ENCODE measurements at places on chromosomes 3 and 15.

GRCh38 chr15:74428442-74428787, 5.3 kb downstream of the SEMA7A start:
- DNase-seq = no peak

DNA sequence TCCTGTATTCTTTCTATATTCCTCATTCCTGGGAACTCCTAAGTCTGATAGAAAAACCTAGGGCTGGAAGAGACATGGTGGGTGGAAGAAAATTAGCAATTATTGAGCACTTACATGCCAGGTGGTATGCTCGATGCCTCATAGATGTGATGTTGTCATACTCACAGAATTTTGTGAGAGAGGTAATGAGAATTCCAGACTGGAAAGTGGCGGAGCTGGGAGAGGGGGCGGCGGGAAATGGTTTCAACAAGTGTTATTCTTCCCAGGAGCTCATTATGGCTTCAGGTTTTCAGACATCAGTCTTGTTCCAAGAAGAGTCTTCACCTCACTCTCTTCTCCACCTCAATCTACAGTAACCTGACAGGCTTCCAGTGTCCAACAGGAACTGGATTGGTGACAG, 16.2 kb downstream of the TIMP4 start:
- no peak for DNase-seq

DNA sequence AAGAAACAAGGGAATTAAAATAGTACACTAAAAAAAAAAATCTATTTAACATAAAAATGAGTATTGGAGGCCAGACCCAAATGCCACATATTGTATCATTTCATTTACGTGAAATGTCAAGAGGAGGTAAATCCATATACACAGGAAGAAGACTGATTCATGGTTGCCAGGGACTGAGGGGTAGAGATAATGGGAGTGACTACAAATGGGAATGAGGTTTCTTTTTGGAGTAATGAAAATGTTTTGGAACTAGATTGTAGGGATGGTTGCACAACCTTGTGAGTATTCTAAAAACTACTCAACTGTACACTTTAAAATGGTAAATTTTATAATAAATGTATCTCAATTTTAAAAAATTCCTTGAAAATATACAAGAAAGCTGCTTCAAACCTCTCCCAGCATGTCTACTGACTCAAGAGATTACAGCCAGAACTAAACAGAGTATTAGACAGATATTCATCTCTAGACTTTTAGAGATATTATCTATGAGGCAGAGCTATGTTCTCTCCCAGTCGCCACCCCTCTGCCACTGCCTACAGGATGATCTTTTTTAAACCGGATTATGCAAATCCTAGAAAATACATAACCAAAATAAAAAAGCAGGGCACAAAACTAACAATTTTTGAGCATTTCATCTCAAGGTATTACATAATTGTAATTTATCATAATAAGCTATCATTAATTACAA, 6.2 kb downstream of the HLTF start:
- peak; percentile 20 for DNase-seq

GRCh38 chr3:117348884-117349283, 639.3 kb downstream of the TUSC7 start:
- no peak for DNase-seq

GRCh38 chr15:90838139-90838538, 30.2 kb upstream of the FURIN start:
- DNase-seq = no peak

DNA sequence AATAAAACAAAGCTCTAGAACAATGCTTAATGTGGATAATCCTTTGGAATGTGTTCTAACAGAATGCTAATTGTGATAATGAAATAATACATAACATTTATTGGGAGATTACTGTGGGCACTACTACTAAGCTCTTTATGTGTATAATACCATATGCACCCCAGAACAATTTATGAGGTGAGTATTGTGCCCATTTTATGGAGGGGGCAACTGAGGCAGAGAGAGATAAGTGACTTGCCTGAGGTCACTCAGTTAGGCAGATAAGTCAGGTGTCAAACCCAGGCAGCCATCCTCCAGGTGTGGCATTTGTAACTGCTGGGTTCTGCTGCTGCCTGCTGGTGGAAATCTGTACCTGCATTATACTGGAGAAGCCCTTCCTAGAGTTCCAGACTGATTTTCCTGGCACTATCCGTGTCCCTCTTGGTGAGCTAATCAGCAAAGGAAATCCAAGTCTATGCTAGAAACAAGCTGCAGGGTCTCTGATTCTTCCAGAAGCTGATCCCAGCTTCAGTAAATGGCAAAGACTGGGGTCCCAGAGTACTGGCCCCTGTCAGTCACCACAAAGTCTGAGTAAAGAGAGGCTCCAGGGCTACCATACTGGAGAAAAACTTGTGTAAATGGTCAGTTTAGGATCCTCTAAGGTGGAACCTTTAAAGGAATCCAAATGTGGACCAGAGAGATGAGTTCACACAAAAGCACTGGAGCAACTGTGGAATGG, 22.6 kb upstream of the RBP1 start:
- DNase-seq = no peak

- DNase-seq = no peak
Measured at GRCh38 chr3:40422861-40423260, 34.3 kb upstream of the RPL14 start.

GRCh38 chr3:59880717-59881116, 830.9 kb upstream of the CFAP20DC start:
- DNase-seq = no peak

- no peak for DNase-seq
Measured at GRCh38 chr3:63895422-63896189, 16.6 kb downstream of the SCAANT1 start.

GRCh38 chr3:72597756-72598195, 250.5 kb downstream of the SHQ1 start:
- DNase-seq = peak; percentile 3

- DNase-seq = no peak
Measured at GRCh38 chr3:103218793-103219192, 784.0 kb downstream of the ZPLD1 start.

DNA sequence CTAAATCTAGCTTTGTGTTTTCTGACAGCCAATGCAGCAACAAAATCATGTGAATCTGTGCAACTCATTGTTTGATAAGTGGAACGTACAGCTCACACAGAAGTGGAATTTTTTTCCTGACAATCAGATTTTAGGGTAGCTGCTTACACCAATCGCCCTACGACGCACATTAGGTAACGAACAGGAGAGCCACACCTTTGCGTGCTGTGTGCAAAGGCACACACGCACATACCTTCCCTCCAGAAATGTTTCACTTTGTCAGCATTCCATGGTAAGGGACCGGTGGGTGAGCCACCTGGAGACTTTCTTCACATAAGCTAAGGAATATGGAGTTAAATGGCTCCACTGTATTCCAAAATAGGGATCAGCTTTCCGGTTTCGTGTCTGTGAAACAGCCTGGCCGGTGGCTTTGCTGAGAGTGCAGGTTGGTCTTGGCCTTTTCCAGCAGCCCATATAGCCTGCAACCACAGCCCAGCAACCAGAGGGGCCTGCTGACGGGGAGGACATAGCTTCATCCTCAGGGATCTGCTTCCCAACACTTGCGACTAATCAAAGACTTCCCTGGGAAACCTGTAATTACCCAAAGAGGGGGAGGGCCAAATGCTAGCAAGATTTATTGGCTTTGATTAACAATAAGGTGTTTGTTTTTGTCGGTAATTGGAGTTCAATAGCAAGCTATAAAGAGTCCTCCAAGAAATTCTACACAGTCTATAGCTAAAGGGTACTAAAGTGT, 145.3 kb downstream of the ADAMTS17 start:
- no peak for DNase-seq

- no peak for DNase-seq
Measured at GRCh38 chr3:152301745-152302181, 33.0 kb downstream of the MBNL1 start.

- DNase-seq = no peak
Measured at GRCh38 chr3:132650153-132650552, 9.5 kb downstream of the ACAD11 start.

- no peak for DNase-seq
Measured at GRCh38 chr15:88828791-88829190, 25.6 kb downstream of the ACAN start.

GRCh38 chr3:129582799-129583198, 23.7 kb downstream of the PLXND1 start:
- no peak for DNase-seq

DNA sequence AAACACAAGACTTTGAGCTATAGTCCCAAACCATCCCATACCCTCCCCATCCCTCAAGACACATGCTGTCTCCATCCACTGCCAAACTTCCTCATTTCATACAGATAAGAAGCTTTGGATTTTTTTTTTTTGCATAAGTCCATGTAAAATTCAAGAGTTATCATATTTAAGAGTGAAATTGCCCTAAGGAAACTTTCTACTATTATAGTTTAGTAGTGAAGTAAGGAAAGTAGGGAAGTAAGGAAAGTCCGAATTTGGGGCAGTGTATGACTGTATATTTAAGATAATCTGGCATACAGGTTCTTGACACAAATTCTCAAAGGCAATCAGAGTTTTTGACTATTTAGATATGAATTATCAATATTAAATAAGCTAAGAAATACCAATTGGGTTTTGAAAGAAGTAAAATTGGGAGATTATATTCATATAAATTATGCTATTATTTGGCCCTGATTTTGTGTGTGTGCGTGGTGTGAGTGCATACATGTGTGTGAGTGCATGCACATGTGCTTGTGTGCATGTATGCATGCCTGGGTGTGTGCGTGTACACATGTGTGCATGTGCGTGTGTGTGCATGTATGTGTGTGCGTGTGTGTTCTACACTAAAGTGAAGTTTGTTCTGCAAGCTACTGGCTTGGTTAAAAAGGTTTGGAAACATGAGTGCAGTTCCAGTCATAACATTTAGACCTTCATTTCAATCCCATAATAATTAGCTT, 83.6 kb upstream of the MBNL1 start:
- DNase-seq = no peak

DNA sequence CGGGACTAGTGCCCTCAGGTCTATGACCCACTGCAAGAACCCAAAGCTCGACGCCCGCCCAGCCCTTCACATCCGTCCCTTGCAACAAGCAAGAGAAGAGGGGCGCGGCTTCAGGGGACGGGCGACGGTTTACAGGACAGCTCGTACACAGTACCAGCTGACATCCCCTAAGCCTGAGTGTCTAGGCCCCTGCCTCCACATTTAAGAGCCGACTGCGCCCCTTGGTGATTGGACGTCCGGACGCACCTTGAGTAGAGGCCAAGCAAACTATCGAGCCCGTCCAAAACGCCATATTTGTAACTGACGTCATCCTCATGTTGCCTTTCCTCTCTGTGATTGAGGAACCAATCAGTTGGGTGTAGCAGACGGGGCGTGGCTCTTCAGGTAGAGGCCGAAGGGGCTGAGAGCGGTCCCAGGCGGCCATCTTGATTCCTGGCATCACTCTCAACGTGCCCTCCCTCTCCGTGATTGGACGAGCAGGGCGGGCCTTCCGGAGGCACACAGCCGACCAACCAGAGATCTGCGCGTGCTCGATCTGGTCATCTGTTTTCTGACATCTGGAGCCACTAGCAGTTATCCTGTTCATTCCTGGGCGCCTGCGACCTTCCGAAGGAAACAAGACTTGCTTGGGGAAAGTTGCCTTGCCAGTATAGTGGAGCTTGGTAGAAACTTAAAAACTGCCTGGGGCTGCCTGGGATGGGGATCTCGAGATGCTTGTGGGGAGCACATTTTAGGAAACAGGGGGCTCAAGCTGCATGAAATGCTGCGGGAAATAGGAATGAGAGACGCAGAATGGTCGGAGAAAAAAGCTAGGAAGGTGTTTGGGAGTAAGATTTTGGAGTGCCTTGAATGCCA, 4.0 kb upstream of the RPL14 start:
- peak; percentile 98 for DNase-seq

DNA sequence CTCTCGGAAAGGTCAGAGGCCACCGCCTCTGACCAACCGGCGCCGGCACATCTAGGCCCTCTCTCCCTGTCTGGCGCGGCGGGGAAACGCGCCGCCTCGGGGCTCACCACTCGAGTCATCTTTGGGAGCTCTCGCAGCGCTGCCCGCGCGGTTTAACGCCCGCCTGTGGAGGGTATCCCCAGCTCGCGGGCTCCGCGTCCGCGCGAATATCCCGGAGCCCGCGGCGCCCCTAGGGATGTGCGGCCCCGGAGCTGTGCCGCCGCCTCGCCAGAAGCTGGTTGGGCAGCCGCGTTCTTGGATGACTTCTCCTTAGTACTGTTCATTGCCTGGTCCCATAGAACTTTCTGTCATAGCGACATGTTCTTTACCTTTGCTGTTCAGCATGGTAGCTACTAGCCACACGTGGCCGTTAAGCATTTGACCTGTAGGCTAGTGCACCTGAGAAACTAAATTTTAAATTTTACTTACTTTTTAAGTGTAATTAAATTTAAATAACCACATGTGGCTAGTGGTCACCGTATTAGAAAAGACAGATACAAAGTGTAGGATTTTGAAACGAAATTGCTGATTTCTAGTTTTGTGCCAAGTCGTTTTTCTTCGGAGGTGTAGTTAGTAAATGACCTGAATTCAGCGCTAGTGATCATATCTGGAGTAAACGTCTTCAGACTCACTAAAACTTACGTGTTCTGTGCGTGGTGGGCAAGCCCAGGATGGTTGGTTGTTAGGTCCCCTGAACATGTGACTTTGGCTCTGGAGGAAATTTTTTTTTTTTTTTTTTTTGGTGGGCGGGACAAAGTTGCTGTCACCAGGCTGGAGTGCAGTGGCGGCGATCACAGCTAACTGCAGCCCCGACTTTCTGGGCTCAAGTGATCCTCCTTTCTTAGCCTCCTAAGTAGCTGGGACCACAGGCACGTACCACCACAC, 835 bp downstream of the ARIH2 start:
- DNase-seq = peak; percentile 54

DNA sequence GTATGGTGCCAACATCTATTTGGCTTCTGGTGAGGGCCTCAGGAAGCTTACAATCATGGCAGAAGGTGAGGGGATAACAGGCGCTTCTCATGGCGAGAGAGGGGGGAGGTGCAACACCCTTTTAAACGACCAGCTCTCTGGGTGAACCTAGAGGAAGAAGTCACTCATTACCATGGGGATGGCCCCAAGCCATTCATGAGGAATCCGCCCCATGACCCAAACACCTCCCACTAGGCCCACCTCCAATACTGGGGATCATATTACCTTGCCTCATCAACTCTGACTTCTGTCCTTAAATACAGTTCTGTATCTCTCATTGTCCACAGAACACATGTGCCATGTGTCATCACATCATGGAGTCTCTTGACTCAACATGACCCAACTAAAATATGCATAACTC, 37.5 kb upstream of the CLRN1 start:
- DNase-seq = peak; percentile 1

DNA sequence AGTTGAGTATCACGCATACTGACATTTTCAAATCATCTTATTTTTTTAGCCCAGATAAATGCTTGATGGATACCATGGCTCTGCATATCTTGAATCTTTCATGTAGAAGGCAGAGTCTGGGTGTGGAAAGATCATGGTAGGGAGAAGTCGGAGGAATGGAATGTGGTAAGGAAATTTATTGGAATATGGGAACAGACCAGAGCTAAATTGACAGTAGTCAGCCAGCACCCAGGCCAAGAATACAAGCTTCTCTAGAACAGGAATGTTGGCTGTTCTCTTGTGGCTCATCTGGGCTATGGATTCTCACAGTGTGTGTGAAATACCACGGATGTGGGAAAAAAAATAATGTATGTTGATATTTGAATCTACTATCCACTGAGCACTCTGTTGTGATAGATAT, 305.7 kb upstream of the COL8A1 start:
- DNase-seq = no peak

All from LHCN-M2 (cell line).